ENCODE measurements at places on chromosomes 3 and 15.

DNA sequence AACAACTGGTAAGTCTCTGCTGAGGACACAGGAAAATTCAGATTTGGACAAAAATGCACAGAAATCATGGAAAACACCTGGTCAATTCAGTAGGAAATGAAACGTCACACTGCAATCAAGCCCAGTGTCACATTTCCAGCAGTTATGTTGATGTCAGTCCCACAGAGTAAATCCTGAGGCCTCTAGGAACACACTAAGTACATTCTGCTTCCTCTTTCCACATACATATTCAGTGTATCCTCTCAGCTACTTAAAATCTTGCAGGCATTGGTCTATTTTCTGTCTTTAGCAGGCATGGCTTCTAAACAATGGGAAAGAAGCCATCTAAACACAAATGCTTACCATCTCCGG, 207.8 kb downstream of the PLCL2 start:
- DNase-seq = no peak

GRCh38 chr3:120435621-120436020, 15.2 kb downstream of the FSTL1 start:
- peak; percentile 21 for DNase-seq

GRCh38 chr3:30913176-30913575, 18.7 kb upstream of the GADL1 start:
- no peak for DNase-seq

DNA sequence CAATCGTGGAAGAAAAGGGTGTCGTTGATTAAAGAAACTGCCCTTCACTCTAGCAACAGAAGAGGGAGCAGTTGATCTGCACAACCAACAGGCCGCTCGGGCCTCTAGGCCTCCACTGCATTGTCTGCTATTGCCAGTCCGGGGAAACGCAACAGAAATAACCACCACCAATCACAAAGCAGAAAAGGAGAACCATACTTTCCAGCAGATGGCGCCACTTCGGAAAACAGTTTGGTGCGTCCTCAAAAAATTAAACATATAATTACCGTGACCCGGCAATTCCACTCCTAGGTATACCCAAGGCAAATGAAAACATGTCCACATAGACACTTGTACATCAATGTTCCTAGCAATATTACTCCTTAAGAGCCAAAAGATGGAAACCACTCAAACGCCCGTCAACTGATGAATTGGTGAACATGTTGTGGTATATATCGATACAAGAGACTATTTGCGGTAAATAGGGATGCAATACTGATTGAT, 154.1 kb downstream of the TJP1 start:
- DNase-seq = peak; percentile 82

DNA sequence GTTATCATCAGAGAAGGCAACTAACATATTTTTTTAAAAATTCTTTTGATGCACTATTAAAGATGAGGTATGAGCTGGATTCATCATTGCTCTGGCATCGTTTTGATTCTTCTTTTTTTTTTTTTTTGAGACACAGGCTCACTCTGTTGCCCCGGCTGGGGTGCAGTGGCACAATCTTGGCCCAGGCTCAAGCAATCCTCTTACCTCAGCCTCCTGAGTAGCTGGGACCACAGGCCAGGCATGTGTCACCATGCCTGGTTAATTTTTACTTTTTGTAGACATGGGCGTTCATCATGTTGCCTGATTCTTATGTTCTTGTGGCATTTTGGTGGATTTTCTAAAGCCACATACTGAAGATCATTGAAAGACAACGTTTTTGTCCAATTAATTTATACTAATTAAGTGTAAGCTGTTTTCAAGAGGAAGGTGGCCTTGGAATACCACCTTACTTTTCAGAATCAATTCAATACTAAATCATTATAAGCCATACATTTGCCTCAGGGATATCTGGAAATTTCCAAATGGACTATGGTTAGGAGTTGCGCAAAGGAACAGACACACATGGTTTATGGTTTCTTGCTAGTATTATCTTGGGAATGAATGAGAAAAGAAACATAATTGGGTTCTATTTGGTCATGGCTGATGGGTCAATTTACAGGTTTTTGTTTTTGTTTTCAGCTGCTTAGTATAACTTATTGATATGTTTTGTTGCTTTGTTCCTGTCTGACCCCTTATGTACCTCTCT, 22.8 kb downstream of the SLC28A2 start:
- DNase-seq = no peak

DNA sequence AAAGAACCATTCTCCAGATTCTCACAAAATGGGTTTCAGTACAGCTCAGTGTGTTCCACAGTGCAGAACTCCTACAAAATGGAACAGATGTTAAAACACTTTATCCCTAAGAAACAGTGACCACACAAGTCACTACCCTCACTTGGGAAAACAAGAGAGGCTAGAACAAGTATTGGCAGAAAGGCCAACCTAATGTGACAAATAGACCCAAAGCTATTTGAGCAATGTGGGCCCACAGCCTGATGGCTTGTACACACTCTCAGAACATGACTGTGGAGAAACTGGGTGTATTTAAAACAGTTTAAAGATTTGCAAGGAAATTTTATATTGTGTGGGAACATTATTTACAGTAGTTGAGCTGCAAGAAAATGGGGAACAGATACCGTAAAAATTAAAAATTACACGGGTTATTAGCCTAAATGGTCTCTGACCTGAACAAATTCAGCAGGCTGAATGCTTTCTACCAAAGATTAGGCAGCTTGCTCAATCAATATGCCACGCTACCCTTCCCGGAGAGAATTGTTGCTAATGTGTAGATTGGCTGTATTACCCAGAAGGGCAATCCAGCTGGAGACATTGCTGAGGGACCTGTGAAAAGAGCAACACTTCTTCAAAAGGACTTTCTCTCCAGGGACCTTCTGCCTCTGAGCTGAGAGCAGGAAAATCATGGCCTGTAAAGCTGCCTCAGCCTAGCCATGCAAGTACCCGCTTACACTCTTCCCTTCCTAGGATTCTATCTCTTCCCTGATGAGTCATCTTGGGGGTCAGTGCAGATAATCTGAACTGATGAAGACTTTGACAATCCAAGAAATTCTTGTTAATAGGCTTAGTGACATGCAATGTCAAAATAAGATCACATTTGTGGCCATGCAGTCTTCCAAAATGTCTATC, 97.1 kb downstream of the STRIT1 start:
- no peak for DNase-seq

DNA sequence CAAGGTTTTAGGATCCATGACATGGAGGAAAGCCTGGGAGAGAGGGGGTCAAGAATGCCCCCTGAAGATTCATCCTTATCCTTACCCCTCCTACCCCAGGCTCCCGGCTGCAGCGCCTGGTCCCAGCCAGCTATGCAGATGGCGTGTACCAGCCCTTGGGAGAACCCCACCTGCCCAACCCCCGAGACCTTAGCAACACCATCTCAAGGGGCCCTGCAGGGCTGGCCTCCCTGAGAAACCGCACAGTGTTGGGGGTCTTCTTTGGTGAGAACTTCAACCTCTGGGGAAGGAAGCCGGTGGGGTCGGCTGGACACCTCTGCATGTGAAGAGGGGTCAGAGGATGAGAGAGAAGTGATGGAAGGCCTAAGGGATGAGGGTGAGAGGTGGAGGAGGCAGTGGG, 4.3 kb downstream of the DUOX1 start:
- no peak for DNase-seq

- no peak for DNase-seq
These were observed at the start of gene SCN5A for GRCh38 chr3:38649500-38650247. TSS of gene SCN5A (minus strand) at chr3:38649687. CDS start at chr3:38633307, 16,380 bp downstream.

GRCh38 chr3:100605358-100605757, 4.0 kb upstream of the ADGRG7 start:
- no peak for DNase-seq

- DNase-seq = no peak
These were observed 63.0 kb downstream of the CHSY1 start for GRCh38 chr15:101188637-101189408.

- no peak for DNase-seq
These were observed 171.1 kb upstream of the ICE2 start for GRCh38 chr15:60649845-60650548.

GRCh38 chr3:129173725-129174124, 10.0 kb downstream of the CNBP start:
- DNase-seq = no peak

DNA sequence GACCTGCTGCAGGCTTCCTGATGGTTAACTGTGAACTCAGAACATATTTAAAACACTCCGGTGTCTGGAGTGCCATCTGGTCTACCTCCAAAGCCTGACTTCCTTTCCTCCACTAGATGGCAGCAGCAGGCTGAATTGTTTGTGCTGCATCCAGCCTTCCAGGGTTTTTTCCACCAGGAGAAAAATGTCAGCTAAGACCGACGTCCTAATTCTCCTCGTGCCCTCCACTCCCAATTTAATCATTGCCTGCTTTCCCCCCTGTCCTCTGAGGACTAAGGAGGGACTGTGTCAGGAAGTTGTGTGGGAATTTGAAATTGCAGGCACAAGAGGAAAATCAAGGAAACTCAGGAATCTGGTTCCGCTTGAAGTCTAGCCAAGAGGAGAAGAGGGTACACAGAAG, 165.2 kb upstream of the UMPS start:
- peak; percentile 30 for DNase-seq
